ENCODE measurements at places on chromosomes 7 and 10.

DNA sequence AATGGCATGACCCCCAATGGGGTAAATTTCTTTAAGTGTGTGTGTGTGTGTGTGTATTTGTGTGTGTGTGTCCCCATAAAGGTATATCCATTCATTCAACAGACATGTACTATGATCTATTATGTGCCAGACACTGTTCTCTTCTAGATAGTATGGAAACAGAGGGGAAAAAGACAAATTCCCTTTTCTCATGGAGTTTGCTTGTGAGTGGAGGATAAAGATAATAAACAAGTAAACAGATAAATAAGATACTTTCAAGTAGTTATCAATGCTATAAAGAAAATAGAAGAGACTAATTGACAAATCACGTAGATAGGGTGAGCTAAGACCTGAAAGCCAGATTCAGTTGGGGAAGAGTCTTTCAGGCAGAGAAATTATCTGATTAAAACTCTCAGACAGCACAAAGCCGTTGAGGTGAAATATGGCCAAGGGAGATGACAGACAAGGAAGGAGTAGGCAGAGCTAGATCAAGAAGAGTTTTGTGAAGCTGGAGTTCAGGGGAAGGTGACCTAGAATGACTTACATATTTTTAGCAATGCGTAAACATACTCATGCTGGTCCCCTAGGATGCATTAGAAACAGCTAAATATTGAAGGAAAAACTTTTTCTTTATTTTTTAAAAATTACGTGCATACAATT, 45.2 kb upstream of the DMTF1 start:
- peak; percentile 14 for DNase-seq

GRCh38 chr7:50954716-50955115, 172.0 kb upstream of the GRB10 start:
- no peak for DNase-seq

DNA sequence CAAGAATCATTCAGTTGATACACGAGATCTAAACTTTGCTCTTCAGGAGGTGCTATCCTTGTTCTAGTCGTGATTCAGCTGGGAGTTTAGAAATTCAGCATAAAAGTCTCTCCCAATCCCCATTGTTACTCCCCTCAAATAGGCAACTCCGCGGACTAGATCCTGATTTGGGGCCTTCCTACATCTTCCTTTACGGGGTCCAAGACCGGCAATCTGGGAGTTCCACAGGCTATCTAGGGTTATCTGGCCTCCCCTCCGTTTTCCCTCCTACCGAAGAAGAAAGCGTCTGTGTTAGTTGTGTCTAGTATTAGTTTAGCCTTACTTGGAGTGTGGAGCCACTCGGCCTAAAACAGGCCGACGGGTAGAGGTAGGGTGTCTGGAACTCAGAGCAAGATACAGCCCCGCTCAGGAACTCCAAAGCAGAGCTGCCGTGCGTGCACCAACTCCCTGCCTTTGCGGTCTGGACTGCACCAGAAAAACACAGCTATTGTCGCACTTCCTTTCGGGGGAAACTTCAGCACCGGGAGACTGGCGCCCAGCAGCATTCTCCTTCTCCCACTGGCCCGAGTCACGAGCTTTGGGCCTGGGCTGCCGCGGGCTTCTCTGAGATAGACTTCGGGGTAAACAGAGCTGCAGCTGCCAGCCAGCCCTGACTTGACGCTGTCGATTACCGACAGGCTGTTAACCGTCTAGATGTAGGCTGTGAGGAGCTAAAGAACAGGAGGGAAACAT, 1.5 kb upstream of the DLX5 start:
- no peak for DNase-seq

DNA sequence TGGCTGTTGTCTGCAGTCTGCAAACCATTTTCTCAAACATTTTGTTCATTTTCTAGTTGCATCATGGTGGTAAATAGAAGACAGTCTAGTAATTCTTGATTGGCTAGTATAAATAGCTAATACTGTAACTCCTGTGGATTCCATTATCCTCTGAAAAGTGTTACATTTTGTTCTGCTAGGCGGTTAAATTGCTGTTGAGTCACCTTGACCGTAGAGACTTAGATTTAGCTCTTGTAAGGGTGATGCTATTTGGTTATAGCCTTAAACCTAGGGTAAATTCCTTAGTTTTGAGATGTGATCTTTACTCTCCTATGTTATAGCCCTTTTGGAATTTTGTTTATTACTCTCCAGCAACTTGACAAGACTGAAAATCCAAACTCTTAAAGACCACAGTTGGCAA, 58.8 kb downstream of the SHOC2 start:
- DNase-seq: peak; percentile 44

DNA sequence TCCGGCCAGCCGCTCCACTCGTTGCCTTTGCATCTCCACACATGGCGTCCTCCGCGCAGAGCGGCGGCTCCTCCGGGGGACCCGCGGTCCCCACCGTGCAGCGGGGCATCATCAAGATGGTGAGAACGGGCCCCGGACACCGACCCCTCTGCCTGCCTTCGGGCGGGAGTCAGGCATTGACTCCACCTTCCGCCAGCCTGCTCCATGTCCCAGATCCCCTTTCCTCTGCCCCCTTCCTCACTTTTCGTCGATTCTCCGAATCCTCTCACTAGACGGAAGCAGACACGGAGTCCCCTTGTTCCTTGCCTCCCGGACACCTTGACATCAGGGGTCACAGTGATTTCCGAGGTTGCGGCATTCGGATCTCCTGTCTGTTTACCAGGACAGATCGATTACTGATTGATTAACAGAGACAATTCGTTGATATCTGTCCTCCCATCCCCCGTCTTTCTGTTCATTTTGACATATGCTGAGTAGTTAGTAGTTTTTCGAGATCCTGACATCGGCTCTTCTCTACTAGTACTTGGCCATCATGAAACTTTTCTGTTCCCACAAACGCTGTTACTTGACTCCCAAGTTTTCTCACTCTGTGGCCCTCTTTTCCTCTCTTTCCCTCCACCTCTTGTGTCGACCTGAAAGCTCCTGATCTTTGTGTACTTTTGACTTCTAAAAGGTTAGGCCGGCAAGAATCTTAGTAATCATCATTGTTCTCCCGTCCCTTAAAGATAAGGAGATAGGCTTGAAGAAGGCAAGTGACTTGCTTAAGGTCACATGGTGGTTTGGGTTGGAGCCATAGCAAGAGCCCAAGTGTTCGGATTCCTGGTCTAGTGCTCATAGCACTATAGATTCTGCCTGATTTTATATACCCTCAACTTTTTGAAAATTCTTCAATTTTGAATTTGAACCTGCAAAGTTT, 597 bp downstream of the SND1 start:
- DNase-seq: peak; percentile 49

- DNase-seq: peak; percentile 49
Observed at GRCh38 chr10:34522546-34522945, 292.6 kb downstream of the PARD3 start.

DNA sequence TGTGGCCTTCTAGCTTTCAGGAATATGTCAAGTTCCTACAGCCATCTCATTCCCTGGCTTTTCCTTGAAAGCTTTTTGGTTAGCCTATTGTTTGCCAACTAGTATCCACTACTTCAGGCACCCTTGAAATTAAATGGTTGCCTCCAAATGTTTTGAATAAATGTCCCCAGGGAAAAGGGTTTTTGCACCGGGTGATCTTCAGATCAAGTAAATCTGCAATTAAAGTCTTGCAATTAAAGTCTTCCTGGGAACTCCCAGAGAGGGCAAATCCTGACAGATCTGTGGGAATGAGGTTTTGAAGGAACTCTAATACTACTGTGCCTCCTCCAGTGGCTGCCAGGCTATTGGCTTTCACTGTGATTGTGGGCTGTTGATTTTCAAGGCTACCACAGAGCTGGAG, 17.7 kb upstream of the ZNRF2 start:
- no peak for DNase-seq

DNA sequence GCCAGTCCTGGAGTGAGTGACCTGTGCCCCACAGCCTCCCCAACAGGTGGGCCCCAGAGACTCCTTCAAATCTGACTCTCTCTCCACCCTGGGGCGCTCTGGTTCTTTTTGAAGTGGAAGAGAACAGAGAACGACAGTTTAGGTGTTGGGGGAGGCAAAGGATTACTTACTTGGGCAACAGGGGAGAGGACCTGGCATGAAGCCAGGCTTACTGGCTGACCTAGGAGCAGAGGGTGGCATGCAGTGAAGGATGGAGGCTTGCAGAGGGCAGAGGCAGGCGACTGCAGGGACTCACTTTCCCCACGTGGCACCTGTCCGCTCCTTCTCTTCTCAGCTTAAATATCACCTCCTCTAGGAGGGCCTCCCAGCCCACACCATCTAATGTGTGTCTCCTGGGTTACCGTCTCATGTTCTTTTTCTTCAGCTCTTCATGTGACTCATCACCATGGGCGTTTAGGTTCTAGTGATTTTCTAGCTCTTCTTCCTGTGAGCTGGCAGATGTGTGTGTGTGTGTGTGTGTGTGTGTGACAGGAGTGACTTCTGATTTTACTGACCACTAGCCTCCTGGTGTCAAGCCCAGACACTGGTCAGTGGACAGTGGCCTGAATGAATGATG, 15.5 kb downstream of the LZTS2 start:
- no peak for DNase-seq

DNA sequence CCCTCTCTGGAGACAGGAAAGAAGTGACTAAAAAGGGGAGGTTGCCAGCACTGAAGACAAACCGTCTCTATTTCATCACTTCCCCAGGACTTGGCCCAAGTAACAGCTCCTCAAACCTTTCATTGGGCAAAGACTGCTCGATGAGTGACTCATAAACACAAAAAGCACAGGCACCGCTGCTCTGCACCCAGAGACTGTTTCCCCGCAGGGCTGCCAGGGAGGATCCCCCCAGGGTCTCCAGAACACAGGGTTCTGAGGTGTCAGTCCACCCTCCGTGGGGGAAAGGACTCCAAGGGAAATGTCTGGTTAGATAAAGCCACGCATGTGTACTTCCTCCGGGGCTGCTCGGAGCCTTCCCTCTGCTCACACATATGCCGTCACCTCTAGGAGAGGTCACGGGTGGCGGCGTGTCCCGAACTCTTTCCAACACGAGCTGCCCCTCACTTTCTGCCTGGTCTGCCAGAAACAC, 59.9 kb downstream of the INSIG1 start:
- DNase-seq: peak; percentile 31

GRCh38 chr7:123265853-123266252, 66.1 kb upstream of the SLC13A1 start:
- no peak for DNase-seq

- DNase-seq: no peak
Observed at GRCh38 chr10:106267591-106267990, 896.9 kb downstream of the SORCS1 start.

DNA sequence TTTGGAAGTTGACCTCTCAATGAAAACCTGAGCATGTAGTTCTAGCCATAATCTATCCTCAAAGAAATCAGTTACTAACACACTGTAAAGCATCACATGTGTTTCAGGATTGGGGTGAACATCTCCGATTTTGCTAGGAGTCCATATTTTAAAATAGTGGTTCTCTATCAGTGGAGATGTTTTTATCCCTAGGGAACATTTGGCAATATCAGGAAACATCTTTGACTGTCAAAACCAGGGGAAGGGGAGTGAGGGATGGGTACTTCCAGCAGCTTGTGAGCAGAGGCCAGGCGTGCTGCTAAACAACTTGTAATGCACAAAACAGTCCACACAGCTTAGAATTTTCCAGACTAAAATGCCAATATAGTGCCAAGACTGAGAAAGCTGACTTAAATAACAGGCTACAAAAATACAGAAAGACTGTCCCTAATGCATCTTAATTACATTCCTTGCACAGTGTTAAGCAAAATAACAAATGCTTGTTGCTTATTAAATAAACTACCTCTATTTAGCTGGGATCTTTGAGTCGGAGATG, 120.9 kb downstream of the CRPPA start:
- no peak for DNase-seq

GRCh38 chr10:44341886-44342285, 43.0 kb downstream of the CXCL12 start:
- no peak for DNase-seq

DNA sequence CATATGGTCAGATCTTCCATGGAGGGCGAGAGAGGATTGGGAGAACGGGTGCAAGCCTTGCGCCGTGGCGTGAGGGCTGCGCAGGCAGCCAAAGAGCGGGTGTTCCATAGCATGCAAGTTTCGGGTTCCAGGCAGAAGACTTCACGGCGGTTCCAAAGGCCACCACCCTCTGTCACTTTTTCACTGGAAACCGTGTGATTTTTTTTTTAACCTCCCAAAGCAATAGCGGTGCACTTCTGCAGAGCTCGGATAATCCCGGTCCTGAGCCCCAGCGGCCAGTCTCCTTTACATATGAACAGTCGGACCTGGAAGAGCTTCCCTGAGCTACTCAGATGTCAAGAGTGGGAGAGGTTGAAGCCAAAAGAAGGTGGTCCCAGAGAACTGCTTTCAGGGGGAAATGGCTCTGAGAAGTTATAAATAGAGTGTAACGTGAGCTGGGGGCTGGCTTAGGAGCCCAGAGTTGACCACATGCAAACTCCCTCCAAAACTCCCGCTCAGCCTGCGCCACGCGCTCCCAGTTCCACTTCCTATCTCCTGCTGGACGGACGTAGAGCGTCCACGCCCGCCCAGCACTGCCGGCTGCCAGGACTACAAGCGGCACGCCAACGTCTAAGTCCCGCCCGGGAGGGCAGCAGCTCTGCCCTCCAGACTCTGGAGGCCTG, at the start of gene MEOX2:
Gene MEOX2, minus strand, starts transcription at position 389 of the 662 bp plus-strand sequence. Its CDS starts 281 bp downstream, at position 108.
- DNase-seq: no peak

DNA sequence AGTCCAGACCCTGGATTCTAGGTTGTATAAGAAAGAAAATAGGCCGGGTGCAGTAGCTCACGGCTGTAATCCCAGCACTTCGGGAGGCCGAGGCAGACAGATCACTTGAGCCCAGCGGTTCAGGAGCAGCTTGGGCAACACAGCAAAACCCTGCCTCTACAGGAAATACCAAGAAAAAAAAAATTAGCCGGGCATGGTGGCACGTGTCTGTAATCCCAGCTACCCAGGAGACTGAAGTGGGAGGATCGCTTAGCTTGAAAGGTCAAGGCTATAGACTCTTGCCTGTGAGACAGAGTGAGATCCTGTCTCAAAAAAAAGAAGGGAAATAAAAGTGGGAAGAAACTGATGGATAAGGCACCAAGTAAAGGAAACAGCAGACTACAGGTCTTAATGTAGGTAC, 287.9 kb upstream of the KLF14 start:
- no peak for DNase-seq

- DNase-seq: peak; percentile 84
Observed at GRCh38 chr10:91389636-91390512, 20.3 kb upstream of the HECTD2 start.

DNA sequence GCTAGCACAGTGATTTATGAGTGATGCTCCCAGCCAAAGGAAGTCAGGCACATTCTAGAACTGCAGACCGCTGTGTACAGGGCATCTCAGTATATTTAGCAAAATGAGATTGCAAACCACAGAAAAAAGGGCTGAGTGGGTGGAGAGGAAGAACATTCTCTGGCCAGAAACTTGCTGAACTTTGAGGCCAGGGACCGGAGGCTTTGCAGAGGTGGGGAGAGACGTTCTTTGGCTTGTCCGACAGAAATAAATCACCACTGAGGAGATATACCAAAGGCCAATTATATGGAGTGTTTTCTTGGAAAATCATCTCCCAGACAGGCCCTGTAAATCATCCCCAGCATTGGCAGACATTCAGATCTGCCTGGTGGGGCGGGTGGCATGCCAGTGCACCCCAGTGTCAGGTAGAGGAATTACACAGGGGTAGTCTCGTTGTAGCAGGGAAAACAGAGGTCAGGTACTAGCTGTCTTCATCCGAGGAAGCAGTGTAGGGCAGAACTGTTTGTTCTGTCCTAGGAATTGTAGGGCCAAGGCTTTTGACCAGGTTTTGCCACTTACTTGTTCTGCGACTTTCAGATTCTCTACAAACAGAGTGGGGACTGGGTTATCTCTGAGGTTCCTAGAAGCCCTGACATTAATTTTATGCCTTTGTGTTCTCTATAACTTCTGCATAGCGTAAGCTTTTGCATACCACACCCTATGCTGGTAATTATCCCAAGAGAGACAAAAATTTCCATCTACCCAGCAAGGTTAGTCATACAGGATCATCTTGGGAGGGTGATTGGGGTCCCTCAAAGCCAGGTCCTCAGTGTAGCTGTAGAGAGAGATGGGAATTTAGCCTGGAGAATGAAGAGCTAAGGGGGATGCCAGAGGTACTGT, 655.6 kb downstream of the LRMDA start:
- no peak for DNase-seq

All from trophoblast cell (in vitro differentiated cells and primary cell).